PC-3 (cell line): ENCODE measurements at places on chromosomes 5 and 9. TPM values are rescaled to one million over a fixed set of nuclear protein-coding genes. Genes with fewer than 3 reads are reported as not detected.

ANXA2R gene
- total RNA-seq, result 4.8 and 8.9 TPM in 2 replicates

MLANA gene
- total RNA-seq, result not detected in 2 replicates

CSNK1A1 gene
- total RNA-seq, result 500 and 586 TPM in 2 replicates

CARTPT gene
- not detected in 2 replicates for total RNA-seq

EDIL3 gene
- 11.7 and 13.8 TPM in 2 replicates for total RNA-seq
